Activated T-cell treated with anti-CD3 and anti-CD28 coated beads, Interleukin-2, amount 50 U/mL, for 1 hour (primary cell): ENCODE measurements at places on chromosomes 12 and 14.
A peak's percentile ranks its signal among the peaks of the same experiment; 100 is the strongest.

- no peak for DNase-seq
Measured at GRCh38 chr12:101695706-101696105, 1.7 kb upstream of the CHPT1 start.

DNA sequence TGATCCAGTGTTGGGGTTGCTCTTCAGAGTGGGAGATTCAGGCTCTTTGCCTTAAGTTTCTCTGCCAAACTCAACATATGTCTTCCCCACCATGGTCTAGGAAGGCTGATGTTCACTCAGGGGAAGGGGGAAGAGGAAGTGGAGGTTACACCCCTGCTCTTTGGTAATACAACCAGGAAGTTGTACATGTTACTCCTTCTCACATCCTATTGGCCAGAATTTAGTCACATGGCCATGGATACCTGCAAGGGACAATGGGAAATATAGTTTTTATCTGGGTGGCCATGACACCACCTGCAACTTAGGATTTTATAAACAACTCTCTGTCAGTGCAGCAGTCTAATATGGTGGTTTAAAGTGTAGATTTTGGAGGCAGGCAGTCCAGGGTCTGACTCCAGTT lies 150.9 kb downstream of the TBX5 start:
- no peak for DNase-seq

DNA sequence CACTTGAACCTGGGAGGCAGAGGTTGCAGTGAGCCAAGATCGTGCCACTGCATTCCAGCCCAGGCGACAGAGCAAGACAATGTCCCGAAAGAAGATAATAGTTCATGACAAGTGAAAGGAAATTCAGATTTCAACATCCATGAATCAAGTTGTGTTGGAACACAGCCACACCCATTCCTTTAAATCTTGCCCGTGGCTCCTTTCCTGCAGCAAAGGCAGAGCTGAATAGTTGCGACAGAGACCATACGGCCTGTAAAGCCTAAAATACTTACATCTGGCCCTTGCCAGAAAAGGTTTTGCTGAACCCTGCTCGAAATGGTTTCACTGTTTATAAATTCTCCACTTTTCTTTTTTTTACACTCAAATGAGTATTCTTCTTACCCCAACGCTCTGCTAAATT lies 17.7 kb upstream of the ITPK1 start:
- DNase-seq: no peak

- peak; percentile 69 for DNase-seq
Measured at GRCh38 chr14:106459971-106460730, 933.8 kb downstream of the TMEM121 start.

GRCh38 chr14:88616697-88617096 lies 53.9 kb downstream of the ZC3H14 start:
- DNase-seq: no peak

DNA sequence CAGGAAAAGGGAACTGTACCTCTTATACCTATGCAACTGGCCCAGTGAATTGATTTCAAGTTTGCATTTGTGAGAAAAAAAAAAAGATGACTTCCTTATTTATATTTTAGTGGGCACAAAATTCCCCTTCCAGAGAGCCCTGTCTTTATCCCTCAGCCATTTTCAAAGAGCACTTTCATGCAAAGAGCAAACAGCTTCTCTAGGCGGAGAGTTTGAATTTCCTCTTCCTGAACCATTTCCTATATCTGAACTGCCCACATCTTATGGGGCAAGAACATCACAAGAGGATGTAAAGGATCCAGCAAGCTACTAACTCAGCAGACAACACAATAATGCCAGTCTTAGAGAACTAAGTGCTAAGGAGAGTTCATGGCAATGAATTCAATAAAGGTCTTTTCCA lies 22.3 kb upstream of the PLXNC1 start:
- DNase-seq: no peak

DNA sequence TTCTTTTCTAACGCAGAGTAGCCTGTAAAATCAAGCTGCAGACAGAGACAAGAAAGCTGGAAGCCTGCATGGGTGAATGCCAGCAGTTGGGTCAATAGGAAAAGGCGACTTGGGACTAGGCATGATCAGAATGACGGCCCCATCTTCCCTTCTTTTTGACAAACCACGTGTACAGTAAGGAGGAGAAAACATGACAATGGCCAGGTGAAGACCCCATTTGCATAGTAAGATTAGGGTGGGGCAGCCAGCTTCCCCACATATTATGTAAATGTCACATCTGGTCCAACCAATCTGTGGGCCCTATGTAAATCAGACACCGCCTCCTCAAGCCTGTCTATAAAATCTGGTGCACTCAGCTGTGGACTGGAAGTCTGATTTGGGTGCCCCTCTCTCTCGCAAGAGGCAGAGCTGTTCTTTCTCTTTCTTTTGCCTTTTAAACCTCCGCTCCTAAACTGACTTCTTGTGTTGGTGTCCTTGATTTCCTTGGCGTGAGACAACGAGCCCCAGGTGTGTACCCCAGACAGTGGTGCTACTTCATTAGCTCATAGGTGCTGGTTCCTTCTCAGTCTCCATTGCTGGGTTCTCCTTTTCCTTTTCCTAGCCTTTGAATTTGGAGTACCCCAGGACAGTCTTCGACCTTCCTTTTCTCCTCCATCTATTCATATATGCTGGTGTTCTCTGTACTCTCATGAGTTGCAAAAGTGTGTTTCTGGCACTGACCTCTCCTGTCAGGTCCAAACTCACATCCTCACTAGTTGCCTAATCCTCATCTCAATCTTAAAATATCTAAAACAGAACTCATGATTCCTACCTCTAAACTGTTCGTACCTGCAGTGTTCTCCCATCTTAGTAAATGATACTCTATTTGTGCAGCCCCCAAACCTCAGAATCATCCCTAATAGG lies 9.4 kb upstream of the DHRS7 start:
- no peak for DNase-seq

- no peak for DNase-seq
Measured at GRCh38 chr12:49641748-49642369, 18.5 kb downstream of the PRPF40B start.

- no peak for DNase-seq
Measured at GRCh38 chr12:32718926-32719325, 36.8 kb downstream of the YARS2 start.

- DNase-seq: no peak
Measured at GRCh38 chr12:123782997-123783792, 21.1 kb downstream of the DNAH10 start.

DNA sequence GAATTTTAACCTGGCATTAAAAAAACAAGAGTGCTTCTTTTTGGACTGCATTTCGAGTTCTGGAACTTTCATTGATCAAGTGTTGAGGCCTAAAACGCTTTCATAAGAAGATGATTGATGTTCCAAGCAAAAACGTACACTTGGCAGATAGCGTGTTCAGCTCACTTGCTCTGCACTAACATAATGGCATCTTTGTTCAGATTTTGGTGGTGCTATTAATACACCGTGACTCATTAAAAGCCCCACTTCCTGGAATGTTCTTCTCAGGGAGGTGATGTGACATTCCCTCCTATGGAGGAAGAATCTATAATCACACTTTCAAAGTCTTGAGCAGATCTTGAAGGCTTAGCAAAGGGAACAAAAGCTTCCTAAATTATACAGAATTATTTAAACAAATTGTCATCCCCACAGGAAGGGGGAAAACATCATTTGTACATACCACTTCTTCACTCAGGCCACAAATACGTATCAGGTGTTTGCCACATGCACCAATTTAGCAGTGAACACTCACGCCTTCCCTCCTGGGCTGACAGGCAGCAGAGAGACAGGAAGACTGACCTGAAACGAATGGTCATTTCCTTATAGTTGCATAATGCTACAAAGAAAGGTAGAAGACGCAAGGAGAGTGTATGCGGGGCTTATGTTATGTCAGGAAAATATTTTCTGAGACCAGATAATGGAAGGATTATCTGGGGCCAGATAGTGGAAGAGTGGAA lies 15.4 kb downstream of the HSP90AA1 start:
- DNase-seq: no peak

GRCh38 chr14:94052662-94053061 lies 26.5 kb downstream of the OTUB2 start:
- no peak for DNase-seq

DNA sequence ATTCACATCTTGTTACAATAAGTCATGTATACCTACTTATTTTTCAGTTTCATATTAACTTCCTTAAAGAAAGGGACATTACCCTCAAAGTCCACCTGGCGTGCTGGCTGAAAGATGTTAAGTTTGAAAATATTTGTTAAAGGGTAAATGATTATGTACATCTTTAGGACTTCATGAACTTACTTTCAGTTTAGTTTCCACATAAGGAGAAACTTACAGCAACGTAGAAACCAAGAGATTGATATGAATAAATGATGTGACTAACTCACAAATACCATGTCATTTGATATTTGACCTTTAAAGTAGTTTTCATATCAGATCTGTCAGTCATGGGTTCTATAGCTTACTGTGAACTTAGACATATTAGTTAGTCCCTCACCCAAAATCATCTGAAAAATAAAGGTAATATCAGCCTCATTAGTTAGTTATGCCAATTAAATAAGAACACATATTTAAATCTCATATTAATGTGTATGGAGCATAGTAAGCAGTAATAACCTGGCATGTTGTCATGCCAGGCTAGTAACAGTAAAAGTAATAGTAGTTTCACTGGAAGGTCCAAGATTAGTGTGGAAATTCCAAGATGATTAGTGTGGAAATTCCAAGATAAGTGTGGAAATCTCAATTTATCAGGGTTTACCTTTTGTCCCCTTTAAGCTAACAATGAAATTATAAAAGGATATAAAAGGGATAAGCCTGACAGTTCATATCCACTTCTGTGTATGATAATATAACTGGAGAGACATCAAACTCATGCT lies 1.9 kb upstream of the CLEC2D start:
- DNase-seq: no peak

- DNase-seq: no peak
Measured at GRCh38 chr14:91047174-91047753, 13.2 kb downstream of the RPS6KA5 start.

GRCh38 chr12:460261-461230 lies 807 bp downstream of the B4GALNT3 start:
- peak; percentile 50 for DNase-seq

GRCh38 chr14:22819151-22819988 lies 4.1 kb upstream of the SLC7A7 start:
- DNase-seq: no peak

GRCh38 chr14:100012478-100013327 lies 52.5 kb upstream of the EVL start:
- no peak for DNase-seq

- DNase-seq: no peak
Measured at GRCh38 chr14:96154900-96155299, 49.7 kb upstream of the BDKRB2 start.

GRCh38 chr12:74903522-74903921 lies 306.1 kb downstream of the KCNC2 start:
- no peak for DNase-seq

GRCh38 chr12:22670762-22671161 lies 45.8 kb downstream of the ETNK1 start:
- no peak for DNase-seq

- no peak for DNase-seq
Measured at GRCh38 chr12:121678305-121678704, 8.9 kb upstream of the MORN3 start.

DNA sequence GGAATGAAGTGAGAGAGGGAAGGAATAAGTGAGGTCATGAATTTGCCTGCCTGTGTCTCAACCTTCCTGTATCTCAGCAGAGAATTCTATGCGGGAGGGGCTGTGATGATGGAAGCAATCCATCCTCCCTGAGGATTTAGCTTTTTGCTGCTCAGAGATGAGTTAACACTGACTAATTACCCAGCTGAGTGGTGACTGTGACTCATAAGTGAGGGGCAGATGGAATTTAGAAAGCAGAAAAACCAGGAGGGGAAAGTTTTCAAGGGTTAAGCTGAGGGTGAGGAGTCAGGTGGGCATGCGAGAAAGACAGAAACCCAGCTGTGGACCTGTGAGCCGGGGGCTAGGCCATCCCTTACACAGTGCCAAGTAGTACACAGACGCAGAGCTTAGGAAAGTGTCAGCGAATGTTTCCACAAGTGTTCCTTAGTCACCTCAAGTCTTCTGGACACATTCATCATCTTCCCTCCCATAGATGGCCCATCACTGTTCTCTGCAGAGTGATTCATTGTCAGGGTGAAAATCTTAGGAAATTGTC lies 277.9 kb downstream of the IPO8 start:
- DNase-seq: no peak

DNA sequence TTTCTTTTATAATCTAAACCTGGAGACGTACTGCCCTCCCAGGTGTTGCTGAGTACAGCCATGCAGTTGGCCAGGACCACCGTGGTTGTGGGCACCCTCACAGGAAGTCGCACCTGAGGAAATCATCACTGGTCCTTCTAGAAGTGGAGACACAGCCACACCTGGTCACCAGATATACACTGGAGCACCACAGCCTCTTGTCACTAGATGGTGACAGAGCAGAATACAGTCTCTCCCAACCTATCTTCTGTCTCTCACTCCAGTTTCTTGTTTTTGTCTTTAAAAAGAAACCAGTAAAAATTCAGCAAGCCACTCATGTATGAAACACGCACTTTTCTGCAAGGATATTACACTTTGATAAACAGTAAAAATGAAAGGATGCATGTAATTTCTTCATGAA lies 43.1 kb upstream of the GPHB5 start:
- DNase-seq: no peak

GRCh38 chr14:59213368-59214315 lies 25.2 kb downstream of the DAAM1 start:
- DNase-seq: no peak

DNA sequence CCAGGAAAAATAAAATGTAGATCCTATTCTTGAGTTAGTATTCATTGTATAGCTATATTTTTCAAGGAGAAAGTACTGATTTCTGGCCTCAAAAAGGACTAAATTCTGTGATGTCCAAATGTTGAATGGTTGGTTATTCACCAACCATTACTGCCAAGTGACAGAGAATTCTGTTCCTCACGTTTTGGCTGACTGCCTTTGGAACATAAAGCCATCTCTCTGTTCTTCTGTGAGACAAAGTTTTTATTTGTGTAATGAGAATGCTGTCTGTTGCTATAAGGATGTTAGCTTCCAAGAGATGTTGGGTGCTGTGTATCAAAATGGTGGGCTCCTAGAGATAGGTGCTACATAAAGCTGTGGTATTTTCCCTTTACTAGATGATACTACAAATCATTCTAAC lies 9.3 kb downstream of the ZNF410 start:
- no peak for DNase-seq

DNA sequence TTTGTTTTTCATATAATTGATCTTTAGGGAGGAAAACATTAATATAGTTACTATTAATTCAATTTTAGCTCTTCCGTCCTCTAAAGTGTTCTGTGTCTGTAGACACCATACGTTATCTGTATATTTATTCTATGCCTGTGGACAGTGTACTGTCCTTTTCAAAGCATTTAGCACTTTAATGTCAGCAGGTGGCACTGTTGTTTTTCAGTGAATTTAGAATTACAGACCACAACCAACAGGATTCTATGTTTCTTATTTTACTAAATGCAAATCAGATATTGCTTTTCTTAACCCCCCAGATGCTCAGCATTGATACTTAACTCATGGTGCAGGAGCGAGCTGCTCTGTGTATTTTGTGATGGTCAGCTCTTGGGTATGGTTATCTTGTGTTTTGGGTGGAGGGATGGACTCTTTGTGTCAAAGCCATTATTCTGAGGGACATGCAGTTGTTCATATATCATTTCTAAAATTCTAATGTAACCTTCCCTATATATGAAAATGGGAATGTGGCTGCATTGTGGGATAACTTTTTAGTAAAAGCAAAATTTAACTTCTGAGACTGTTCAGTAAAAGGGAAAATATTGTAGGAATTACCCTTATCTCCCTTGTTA lies 65.2 kb downstream of the PAPOLA start:
- DNase-seq: no peak

GRCh38 chr12:87025976-87026375 lies 769.8 kb upstream of the MGAT4C start:
- no peak for DNase-seq
